ENCODE measurements at places on chromosomes 3 and 15. TPM values are rescaled to one million over a fixed set of nuclear protein-coding genes. Genes with fewer than 3 reads are reported as not detected.

DNA sequence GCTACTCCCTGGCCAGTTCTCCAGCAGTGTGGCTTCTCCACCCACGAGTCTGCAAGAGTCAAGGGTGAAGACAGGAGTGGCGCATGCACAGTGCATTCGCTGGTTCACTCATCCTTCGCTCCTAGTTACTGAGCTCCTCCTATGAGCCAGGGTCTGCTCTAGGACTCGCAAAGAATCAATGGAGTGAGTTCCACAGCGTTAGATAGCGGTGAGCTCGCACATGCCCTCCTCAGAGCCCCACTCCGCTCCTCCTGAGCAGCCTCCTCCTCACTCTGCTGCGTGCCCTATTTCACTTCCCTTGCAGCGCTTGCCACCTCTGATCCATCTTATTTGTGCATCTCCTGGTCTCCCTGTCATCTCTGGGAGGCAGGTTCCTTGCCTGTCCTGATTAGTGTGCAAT, 63.0 kb downstream of the NUP210 start:
- DNase-seq = no peak

DNA sequence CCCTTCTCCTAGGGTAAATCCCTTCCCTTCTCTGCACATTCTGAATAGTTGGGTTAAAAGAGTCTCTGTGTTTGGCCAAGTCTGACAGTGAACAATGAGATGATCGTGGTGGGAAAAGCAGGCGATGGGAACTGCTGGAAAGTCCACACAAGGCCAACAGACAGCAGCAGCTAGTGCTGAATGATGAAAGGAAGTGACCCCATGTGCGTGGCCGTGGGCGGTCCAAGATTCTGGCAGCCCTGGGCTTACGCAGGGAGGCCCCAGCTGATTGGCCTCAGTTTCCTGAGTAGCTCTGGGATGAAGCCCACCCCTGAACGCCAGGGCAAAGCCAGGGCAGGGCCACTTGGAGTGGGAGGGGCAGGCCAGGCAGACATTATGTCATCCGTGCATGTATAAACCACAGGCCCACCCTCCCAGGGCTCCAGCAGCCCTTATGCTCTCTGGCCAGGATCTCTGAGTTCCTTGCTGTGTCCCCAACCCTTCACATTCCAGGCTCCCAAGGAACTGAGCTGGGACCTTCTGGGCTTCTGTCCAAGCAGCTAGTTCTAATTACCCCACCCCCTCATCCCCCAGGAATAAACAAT, 57.8 kb downstream of the CDC25A start:
- DNase-seq = peak; percentile 95

- no peak for DNase-seq
These were observed 534.2 kb downstream of the NSUN3 start for GRCh38 chr3:94596887-94597566.

DNA sequence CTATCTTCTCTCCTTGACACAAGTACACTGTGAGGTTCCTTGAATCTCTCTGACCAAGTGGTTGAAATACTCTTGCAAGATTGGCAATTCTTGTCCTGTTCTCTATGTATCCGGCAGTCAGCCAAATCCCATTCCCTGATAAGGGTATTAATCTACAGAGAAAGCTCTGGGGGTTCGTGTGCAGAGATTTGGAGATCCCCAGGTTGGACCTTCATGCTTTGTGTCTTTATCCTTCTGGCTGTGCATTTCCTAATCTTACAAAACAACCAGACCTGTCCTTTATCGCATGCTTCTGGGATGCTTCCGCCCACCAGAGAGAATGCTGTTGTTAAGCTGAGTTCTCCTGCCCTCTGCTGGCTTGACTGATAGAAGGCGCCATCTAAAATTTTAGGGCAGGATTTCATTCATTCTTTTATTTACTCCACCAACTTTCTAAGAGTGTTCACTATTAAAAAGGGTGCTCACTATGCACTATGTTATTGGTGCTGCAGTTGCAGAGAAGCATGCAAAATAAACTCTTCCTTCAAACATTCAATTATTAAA, 8.6 kb upstream of the SST start:
- DNase-seq = peak; percentile 36

Gene NFKBIZ
- 9.5 TPM for polyA plus RNA-seq

Gene FBXW12
- polyA plus RNA-seq = not detected

DNA sequence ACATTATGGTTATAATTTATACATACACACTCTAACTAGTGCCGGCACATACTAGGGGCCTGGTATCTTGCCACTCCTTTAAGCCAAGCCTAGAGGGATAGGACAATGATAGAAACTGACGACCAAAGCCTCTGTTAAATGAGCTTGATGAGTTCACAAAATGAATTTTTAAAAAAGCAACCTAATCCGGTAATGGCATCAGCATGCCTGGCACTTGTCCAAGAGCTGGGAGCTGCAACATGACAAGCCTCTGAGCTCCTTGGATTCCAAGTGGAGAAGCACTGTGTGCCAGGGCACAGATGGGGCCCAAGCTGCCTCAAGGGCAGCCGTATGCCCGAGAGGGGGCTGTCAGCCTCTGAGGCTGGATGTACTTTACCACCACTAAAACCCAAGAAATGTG, 9.7 kb downstream of the ETV5 start:
- DNase-seq = peak; percentile 72

DNA sequence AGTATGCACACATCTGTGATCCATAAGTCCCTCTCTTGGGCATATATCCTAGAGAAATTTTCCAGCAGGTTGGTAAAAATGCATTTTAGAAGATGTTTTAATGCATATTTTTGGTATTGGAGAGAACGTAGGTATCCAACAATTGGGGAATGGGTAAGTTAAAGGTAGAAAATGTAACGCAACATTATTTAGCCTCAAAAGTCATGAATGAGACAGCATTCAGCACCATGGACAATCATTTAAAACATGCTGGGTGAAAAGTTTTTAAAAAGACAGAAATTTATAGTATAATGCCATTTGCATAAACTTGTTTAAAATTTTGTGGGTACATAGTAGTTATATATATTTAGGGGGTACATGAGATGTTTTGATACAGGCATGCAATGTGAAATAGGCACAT, 43.4 kb downstream of the TRIM69 start:
- DNase-seq = no peak

Gene GOLGA8O
- polyA plus RNA-seq = 1.00 TPM

DNA sequence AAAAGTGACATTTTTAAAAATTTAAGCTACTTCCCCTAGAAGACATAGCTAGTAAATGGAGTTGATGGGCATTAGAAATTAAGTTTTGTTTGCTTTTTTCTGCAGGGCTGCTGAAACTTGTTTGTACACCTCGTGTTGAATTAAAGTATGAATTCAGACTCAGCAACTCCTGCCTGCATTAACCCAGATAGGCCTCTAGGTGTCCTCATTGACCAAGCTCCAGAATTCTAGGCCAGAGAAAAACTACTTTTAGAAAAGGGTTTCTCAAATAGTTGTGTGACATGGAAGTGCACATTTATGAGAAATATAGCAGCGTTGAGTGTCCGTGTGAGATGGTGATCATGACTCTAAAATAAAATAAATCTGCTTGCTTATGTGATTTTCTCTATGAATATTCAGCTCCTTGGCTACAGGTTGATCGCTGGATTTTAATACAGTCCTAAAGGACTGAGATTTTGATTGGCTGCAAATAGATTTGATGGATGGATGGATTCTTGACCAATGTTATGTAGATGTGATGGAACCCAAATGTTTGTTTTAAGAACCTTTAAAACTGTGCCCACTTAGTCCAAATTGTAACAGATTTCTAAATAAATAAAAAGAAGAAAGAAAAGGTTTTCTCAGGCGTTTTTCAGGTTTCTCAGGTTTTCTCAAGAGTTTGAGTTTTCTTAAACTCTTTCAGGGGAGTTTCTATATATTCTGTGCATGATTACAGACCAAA, 39.4 kb upstream of the LMOD3 start:
- DNase-seq = no peak

DNA sequence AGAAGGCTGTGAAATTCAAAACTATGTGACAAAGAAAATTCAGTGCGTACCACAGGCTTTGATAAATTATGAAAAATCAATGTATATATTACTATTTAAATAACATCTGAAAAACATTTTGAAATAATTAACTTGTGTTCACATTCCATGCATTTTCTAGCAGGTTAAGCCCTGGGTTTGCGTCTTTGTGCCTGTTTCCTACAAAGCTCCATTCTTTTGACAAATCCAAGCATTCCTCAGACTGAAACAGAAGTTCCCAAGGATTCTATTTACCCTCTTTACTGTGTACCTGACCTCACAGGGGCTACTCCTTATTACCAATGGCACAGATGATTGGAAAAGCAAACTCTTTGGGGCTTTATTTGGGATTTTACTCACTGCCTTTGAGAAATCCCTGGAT, 1.9 kb downstream of the PAQR9 start:
- no peak for DNase-seq

- no peak for DNase-seq
These were observed 20.0 kb downstream of the PRKCD start for GRCh38 chr3:53181024-53181371.

- DNase-seq = peak; percentile 89
These were observed 24.6 kb upstream of the SRP14 start for GRCh38 chr15:40063563-40064011.

- DNase-seq = no peak
These were observed 5.3 kb upstream of the TXNRD3 start for GRCh38 chr3:126659915-126660886.

- no peak for DNase-seq
These were observed 74.4 kb downstream of the THRB start for GRCh38 chr3:24420224-24420623.

All from right cardiac atrium (tissue), 5 donors.